Renal cortical epithelial cell (primary cell): ENCODE measurements at places on chromosomes 2 and 18. TPM values are rescaled to one million over a fixed set of nuclear protein-coding genes. Genes with fewer than 3 reads are reported as not detected.

LOXL3 gene
- 1.0 and 1.1 TPM in 2 replicates for total RNA-seq

RNF138 gene
- total RNA-seq, result 15.3 and 18.3 TPM in 2 replicates

FAM237A gene
- total RNA-seq, result not detected in 2 replicates

IL1RL1 gene
- 0.05 and 4.3 TPM in 2 replicates for total RNA-seq

TNFRSF11A gene
- 1.4 and 3.3 TPM in 2 replicates for total RNA-seq

GRCh38 chr2:168246483-168247340 is 683 bp downstream of the STK39 start:
- DNase-seq, result peak; percentile 30

DNA sequence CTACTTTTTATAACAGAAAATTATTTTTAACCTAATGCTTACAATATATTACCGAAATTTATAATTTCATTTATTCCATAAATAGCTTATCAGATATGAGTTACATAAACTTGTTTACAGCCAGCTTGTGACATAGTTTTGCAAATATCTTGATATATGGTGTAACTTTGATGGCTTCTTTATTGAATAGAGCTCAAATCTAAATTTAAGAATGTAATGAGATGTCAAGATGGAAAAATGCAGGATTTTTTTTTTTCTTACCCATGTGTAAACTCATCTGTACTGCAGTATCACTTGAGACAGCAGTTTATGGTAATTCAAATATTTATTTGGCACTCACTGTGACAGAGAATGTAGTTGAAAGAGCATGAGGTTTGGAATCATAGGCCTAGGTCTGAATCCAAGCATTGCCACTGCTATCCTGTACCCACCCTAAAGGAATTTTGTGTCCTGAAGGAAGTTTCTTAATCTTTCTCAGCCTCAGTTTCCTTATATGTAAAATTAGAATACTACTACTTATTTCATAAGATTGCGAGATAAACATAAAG is 3.8 kb downstream of the CREB1 start:
- DNase-seq, result no peak

DNA sequence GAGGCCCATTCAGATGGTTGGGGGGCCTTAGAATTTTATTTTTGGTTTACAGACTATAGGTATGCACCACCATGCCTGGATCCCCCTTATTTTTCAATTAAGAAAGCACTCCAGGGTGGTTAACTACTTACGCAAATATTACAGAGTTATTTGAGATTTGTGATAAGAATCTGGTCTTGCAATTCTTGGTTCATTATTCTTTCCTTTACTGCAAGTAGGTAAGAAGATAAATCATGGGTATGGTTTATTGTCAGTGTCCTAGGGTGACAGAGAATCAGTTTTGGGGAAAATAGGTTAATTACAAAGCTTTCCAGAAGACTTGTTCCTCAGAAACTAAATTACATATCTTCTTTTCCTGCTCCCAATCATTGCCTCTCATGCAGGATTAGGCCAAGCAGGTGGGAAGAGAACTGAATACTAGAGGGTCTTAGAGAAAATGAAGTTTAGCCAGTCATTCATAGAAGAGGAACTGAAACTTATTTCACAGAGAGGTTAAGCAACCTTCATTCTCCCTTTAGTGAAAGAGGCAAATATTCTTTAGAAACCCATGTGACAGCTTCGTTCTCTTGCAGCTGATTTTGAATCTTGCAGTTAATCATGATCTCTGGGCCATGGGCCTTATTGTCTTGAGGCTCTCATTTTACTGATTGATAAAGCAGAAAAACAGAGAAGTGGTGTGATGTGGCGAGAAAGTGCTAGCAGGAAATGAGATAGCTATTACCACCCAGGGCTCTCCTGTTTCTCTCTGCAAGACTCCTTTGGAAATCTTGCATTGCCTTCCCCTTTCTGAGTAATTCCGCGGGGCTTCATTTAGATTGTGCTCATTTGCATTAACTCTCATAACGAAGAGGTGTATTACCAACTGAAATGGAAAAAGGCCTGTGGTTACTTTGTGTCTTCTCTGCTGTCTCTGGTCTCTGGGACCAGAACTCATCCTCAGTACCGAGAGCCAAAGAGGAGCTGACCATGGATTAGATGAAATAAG is 44.8 kb upstream of the ARHGAP25 start:
- no peak for DNase-seq

- DNase-seq, result no peak
Measured at GRCh38 chr2:53576166-53576565, 191.4 kb upstream of the CHAC2 start.

GRCh38 chr2:5234563-5234962 is 457.6 kb upstream of the SOX11 start:
- DNase-seq, result no peak

DNA sequence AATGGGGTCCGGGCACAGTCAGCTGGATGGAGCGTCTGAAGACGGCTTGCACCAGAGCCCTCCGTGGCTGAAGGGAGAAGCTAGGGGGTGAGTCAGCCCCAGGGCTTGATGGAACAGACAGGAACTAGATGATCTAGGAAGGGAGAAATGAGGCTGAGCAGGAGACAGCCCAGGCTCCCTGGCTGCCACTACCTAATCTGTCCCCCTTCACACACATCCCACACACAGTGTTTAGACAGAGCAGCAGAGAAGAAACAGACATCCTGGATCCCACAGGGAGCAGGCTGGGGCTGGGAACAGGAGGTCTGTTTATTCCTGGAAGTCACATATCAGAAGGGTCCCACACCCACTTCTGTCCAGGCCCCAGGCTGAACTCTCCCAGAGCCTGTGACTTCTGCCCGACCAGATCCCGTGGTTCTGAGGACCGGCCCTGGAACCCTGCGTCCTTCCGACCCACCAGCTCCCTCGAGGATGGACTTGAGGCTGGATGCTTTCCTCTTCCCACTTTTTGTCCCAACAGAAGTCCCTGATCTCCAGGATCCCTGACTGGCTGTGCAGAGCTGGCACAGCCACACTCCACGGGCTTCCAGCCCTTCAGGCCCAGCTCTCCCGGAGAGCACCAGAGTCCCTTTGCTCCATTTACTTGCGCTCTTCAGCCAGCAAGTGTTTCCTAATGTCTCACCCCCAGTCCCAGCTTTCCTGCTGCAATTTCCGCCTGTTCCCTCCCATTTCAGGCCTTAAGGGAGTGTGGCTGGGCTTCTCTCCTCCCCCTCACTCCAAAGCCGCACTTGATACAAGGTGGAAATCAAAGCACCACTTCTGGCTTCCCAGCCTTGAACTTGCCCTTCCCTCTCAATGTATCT is 1.5 kb upstream of the GPBAR1 start:
- no peak for DNase-seq

DNA sequence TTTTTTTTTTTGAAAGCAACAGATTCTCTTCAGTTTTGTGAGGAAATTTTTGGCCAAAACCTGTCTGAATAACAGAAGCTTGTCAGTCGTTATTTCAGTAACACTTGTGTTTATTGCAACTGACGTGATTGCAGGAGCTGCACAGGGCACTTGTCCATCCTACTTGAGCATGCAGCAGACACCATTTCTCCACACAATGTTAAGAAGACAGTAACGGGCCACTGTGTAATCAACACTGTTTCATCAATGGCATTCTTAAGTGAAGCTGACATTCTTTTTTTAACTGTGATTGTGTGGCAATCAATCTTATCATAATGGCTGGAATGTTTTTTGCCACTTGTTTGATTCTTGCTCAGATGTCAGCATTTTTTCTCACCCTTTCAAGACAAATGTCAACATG is 50.1 kb upstream of the PIEZO2 start:
- DNase-seq, result no peak

DNA sequence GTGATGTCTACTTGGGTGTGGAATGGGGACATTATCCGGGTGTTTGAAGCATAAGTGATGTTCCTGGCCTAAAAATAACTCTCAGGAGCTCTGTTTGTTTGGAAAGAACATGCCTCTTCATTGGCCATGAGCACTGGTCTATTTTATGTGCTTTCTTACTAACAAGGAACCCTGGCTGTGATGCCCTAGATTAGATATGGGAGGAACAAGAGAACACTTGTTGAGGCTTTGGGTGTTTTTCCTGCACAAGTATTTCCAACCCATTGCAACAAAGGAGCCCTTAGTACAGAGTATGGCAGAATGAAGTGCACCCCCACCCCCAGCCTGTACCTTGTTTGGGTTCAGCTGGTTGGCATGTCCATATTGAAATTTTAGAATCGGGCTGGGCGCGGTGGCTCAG is 95.9 kb downstream of the SLC4A3 start:
- DNase-seq, result no peak

DNA sequence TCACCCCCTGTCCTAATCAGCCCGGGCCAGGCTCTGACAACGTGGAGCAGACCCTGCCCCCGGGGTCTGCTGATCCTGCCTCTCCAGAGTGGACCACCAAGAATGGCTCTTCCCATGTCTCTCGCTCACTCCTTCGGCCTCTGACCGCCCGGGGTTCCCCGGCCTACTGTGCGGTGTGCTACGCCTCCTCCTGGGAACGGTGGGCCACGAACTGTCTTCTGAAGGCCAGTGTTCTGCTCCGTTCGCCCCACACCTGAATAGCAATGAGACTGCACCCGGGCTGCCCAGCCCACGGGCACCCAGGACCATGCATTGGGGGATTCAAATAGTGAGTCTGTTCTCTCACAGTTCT is 189.7 kb downstream of the TWIST2 start:
- no peak for DNase-seq

- DNase-seq, result no peak
Measured at GRCh38 chr2:175840256-175840655, 161.8 kb downstream of the LNPK start.
